ENCODE measurements at places on chromosomes 3 and 15.

DNA sequence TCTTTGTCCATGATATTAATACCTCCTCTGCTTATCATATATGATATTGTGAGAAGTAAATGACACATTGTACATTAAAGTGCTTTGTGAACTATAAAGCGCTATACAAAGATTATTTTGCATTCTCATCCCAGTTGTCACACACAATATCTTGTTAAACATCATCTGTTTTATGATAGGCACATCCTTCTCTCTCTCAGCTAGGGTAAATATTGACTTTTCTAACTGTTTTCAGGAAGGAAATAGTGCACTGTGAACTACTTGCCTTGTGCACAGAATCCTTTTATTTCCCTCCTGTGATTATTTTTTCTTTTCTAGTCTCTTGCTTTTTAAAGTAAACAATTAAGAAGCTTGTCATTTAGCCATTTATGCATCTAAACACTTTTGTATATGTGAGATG is 388.2 kb downstream of the LPP start:
- no peak for DNase-seq

DNA sequence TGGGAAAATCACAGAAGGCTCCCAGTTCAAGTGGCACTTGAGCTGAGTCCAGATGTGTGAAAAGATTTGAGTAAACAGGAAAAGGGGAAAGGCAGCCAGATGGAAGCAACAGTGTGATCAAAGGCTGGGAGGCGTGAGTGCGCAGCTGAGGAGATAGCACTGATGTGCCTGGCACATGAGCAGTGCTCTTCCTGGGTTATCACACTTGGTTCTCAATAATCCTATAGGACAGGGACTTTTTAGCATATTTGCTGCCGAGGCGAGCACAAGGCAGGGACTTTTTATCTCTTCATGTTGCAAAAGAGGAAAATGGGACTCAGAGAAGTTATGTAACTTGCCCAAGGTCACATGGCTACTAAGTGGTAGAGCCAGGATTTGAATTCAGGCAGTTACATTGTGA is 39.6 kb downstream of the CORO2B start:
- DNase-seq: no peak

GRCh38 chr15:43104426-43104825 is 1.4 kb downstream of the UBR1 start:
- DNase-seq: no peak

- DNase-seq: no peak
Measured at GRCh38 chr3:116322750-116323375, 122.4 kb downstream of the LSAMP start.

DNA sequence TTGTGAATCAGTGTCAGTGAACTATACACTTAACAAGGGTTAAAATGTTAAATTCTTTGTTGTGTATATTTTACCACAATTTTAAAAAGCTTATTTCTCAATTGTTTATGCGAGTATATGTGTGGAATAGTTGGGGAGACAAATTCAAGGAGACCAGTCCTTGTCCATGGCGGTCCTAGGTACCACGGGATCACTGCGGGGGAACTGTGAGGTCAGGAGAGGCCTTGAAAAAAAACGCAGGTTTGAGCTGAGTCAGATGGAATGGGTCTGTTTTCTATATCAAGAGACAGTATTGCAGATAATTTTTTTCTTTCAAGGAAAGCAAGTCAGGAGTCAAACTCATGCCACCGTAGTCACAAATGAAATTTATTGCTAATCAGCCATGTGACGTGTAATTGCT is 18.5 kb downstream of the IGF1R start:
- no peak for DNase-seq

- DNase-seq: no peak
Measured at GRCh38 chr3:112308151-112308911, 14.3 kb upstream of the SLC9C1 start.

- DNase-seq: no peak
Measured at GRCh38 chr15:29302871-29303270, 33.2 kb upstream of the NSMCE3 start.

DNA sequence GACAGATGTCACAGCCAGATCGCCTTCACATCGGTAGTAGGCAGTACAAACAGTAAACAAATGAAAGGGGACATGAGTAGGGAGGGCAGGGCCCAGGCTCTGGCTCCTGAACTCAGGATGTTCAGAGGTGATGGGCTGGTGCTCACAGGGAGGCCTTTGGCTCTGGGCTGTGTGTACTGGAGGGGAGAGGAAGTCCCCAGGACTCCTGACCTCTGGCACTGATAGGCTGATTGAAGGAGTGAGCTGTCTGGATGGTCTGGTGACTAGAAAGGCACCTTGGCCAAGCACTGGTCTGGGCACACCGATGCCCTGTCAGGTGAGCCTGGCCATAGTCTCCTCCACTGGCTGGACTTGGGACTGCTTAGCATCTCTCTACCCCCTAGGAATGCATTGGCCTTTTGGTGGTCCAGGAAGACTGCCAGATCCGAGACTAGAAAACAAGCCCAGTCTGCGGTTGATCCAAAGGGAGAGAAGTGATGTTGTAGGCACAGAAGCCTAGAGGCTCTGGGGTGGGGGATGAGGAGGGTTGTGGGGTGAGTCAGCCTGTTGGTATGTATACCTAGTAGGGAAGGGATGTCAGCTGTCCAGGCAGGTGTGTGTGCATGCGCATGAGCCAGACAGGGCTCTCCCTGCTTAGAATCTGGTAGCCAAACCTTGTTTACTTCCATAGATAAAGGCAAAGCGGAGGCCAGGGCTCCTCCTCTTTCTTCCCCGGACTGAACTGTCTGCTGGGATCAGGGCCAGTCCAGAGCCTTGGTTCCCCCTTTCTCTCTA is 1.9 kb downstream of the SPINT1 start:
- DNase-seq: no peak

DNA sequence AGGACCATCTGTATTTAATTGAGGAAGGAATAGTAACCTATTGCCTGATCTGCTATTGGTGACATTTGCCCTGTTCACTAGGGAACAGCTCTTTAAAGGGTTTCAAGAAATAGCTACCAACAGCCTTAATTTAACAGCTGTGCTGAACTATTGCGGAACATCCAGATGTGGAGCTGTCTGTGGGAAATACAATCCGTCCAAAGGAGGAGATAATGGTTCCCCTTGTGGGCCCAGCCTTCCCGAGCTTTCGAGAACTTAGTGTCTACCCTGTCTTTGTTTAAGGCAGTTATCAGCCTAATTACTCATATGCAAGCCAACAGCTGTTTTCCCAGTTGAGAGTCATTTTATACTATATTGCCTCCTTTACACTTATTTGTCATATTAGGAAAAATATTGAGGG is 398.6 kb downstream of the WDR72 start:
- no peak for DNase-seq

GRCh38 chr15:83582381-83582780 is 71.5 kb upstream of the ADAMTSL3 start:
- DNase-seq: no peak

- DNase-seq: peak; percentile 76
Measured at GRCh38 chr15:75202251-75203016, 752 bp downstream of the C15orf39 start.

- no peak for DNase-seq
Measured at GRCh38 chr3:63900459-63900858, 11.7 kb downstream of the SCAANT1 start.

DNA sequence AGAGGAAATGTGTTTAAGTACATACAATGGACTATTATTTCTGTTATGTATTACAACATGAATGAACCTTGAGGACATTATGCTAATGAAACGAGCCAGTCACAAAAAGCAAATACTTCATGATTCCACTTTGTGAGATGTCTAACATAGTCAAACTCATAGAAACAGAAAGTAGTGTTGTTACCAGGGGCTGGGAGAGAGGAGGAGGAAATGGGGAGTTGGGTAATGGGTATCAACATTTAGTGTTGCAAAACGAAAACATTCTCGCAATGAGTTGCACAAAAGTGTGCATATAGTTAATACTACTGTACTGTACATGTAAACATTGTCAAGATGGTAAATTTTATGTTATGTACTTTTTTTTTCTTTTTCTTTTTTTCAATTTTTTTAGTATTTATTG is 194.3 kb downstream of the IL5RA start:
- no peak for DNase-seq
